ENCODE measurements at places on chromosomes 2 and 18. TPM values are rescaled to one million over a fixed set of nuclear protein-coding genes. Genes with fewer than 3 reads are reported as not detected.

The TMX3 gene
- 59.9 TPM for total RNA-seq

The C2orf72 gene
- total RNA-seq: not detected

The RGPD4 gene
- 0.07 TPM for total RNA-seq

The PTH2R gene
- total RNA-seq: 0.29 TPM

The MC4R gene
- not detected for total RNA-seq

The INPP5D gene
- total RNA-seq: 247 TPM

The ADRA2B gene
- total RNA-seq: 0.37 TPM

The MOGAT1 gene
- not detected for total RNA-seq

The ABCG5 gene
- not detected for total RNA-seq

The IL36B gene
- total RNA-seq: not detected

The OTX1 gene
- not detected for total RNA-seq

The GALNT14 gene
- 7.9 TPM for total RNA-seq

The GKN1 gene
- not detected for total RNA-seq

The NEU2 gene
- total RNA-seq: not detected

The ANKRD30BL gene
- not detected for total RNA-seq

The MEP1B gene
- total RNA-seq: 0.09 TPM
